Stimulated activated CD8-positive, alpha-beta memory T cell treated with anti-CD3 and anti-CD28 coated beads, Interleukin-7, amount 100 ng/mL, for 1 hour (primary cell): ENCODE measurements at places on chromosomes 5 and 9.

DNA sequence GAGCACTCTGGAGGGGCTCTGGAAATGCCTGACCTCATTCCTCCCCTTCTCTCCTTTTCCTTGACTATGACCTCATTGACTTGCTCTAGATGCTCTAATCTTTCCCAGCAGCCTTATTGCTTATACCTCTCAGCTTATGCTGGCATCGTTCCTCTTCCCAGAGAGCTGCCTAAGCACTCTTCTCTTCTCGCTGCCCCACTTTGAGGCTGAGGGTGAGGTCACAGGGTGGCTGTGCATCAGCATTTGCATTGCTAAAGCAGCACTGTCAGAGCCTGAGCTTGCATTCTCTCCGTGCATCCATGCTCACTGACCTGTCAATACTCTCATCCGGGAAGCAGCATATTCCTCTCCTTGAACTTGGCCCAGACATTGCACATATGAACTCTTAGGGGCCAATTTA, 96.4 kb upstream of the NTRK2 start:
- DNase-seq, result no peak

- no peak for DNase-seq
Observed at GRCh38 chr9:21239911-21240310, at the start of gene IFNA14. TSS of gene IFNA14 (minus strand) at chr9:21240005. CDS start at chr9:21239935, 70 bp downstream.

GRCh38 chr5:145750199-145750598, 84.9 kb downstream of the PRELID2 start:
- DNase-seq, result no peak

GRCh38 chr5:150144246-150144801, 11.3 kb downstream of the PDGFRB start:
- DNase-seq, result no peak

GRCh38 chr5:160450164-160450932, 28.7 kb downstream of the PTTG1 start:
- no peak for DNase-seq

- no peak for DNase-seq
Observed at GRCh38 chr9:121728916-121729315, 77.5 kb downstream of the DAB2IP start.

GRCh38 chr5:135691044-135691443, 112.3 kb upstream of the CXCL14 start:
- no peak for DNase-seq

- DNase-seq, result no peak
Observed at GRCh38 chr5:74396913-74397622, 243.5 kb downstream of the ENC1 start.

- DNase-seq, result no peak
Observed at GRCh38 chr9:78074385-78075291, 43.0 kb upstream of the GNAQ start.

DNA sequence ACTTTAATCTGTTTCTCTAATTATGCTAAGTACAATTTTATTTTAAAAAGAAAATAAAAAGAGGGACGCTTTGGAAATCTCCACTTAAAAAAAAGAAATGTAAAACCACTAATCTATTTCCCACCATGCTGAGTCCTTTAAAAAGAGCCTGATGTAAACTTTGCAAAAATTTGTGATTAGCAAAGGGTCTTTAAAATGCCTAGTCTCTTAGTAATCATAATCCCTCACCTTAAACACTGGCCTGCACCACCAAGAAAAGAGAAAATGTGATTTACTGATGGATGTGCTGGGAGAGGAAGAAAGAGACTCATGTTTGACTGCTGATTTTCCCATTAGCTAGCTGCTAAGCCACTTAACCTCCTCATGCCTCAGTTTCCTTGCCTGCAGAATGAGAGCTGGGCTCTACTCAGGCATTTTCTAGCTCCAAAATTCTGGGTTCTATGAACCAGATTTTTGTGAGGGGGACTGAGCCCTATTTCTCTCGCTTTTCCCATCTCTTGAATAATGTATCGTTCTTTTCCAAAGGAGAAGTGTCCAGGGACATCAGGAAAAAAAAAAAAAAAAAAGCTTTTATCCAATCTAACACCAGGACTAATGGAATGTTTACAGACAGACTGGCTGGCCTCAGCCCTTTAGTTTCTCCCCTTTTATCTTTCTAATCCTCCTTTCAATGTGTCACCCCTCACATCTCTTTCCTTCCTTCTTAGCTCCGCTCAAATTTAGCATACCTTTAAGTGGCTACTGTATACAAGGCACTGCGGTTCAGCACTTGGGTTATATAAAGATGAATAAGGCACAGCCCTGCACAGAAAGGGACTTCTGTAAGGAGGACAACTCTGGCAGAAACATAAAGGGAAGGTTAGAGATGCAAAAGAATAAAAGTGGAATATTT, 312.4 kb downstream of the ARL15 start:
- no peak for DNase-seq

- DNase-seq, result no peak
Observed at GRCh38 chr5:28391277-28391676, 1352.9 kb upstream of the CDH9 start.
